ENCODE measurements at places on chromosomes 7 and 10.

DNA sequence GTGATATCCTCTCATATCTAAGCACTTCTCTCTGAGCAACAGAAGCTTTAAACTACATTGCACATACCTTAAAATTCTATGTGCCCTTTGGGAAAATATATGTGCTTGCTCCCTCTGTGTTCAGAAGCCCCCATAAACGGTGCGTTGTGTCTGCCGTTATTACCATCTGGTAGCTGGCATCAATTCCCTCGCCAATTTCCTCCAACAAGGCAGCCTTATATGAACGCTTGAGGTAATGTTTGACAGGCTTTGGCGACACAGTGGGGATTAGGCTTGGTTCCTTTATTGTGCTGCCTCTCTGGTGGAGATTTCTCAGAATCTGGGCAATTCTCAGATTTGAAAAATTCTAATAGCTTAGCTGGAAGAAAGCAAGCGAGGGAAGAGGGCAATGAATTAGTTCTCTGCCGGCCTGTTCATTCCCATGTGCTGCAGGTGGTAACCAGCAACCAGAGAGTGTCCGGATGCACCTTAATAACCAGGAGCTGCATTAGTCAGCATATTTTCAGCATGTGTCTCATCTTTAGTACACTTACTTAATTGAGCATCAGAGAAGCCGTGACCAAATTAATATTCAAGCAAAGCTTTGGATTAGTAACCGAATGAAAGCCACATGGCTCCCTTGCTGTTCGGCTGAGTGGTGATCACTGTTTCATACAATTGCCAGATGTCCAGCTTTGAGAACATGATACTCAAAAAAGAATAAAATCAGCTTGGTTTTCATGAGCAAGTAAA is 7.3 kb upstream of the PPP1R17 start:
- DNase-seq, result no peak

- peak; percentile 32 for DNase-seq
Observed at GRCh38 chr10:70162892-70163201, 7.5 kb downstream of the SAR1A start.

DNA sequence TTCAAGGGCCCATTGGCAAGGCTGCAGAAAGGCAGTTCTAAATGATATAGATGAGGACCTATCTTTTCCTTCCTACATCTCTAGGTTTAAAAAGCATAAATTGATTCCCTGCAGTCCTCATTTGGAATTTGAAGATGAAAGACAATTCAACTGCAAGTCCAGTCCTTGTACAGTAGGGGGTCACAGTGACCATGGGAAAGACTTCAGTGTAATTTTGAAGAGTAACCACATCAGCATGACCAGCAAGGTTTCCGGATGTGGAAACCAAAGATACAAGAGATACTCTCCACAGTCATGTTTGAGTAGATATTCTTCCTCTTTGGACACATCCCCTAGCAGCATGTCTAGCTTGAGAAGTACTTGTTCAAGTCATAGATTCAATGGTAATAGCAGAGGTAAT is 539.3 kb upstream of the TEX47 start:
- no peak for DNase-seq

DNA sequence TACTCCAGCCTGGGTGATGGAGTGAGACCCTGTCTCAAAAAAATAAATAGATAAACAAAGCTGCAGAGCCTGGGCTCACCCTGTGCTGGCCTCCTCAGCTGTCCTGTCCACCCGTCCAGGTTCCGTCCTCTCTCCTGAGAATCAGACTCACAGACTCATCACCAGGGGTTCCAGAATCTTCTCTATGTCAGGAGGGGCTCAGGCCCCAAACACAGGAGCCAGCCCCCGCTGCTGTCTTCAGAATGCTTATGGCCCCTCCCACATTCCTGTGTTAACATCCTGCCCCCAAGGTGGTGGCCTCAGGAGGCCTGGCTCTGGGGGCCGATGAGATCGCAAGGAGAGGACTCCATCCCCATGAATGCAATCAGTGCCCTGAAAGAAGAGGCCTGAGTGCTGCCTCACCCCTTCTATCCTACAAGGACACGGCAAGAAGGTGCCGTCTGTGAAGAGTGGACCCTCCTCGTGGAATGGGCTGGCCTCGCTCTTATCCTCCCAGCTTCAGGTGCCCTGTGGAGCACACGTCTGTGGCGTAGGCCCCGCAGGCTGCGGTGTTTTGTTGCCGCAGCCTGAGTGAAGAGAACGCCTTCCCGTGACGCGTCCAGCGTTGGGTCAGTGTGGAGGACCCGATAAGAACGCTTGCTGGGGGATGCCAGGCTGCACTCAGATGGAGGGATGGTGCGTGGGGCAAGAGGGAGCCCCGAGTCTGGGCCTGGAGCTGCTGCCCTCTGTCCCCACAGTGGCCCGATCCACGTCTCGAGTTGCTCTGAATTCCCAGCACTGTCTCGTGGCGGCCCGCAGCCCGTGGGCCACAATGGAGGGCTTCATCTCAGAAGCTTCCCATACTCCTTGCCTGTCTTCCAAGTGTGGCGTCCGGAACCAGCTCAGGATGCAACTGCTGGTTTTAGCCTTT is 77.1 kb downstream of the INPP5A start:
- no peak for DNase-seq

DNA sequence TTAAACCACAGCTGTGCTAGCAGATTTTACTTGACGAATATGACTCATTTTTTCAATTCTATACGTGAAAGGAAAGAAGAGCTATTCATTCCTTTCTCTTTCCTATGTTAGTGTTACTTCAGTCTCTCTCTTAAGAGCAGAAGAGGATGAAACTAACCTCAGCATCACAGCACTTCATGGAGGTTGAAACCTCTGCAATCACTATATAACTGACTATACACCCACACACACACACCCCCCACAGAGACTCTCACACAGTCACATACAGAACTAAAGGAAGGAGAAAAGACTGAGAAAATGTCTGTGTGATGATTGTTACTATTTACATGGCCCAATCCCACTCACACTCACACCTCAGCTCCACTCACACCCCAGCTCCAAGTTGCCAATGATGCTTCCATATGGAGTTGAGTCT is 104.2 kb downstream of the KIF20B start:
- DNase-seq, result no peak

- no peak for DNase-seq
Observed at GRCh38 chr10:44201656-44202055, 183.2 kb downstream of the CXCL12 start.

DNA sequence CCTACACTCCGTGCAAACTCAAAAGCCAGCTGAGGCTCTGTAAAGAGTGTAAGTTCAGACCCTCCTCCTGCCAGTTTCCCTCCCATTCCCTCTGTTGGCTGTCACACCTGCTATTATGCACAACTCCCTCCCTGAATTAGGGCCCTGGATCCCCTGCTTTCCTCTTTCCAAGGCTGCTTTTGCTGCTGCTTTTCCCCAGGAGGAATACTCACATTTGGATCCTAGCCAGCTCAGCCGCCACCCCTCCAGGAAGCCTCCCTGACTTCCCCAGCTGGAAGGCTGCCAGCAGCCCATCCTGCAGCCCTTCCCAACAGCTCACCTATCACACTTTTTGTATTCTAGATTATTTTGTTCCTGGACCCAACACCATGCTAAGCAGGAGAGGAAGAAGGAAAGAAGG is 40.9 kb upstream of the WDR11 start:
- DNase-seq, result no peak

GRCh38 chr10:76766682-76767081 is 870.9 kb downstream of the KCNMA1 start:
- DNase-seq, result no peak

DNA sequence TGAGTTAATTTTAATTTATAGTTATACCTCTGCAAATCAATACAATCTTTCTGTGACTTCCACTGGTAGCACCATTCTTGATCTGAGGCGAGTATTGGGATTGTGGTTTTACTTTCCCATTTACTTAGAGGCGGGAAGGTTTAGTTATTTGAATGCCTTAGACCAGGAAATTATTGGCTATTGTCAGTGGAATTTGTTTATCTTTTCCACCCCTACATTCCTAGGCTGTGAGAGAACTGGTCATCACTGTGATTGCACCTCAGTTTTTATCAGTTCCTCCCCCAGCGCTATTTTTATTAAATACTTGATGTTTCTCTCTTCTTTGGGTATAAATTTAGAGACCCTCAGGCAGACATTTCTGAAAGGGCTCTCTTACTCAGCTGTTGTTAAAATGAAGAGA is 29.9 kb downstream of the CDK14 start:
- DNase-seq, result no peak

DNA sequence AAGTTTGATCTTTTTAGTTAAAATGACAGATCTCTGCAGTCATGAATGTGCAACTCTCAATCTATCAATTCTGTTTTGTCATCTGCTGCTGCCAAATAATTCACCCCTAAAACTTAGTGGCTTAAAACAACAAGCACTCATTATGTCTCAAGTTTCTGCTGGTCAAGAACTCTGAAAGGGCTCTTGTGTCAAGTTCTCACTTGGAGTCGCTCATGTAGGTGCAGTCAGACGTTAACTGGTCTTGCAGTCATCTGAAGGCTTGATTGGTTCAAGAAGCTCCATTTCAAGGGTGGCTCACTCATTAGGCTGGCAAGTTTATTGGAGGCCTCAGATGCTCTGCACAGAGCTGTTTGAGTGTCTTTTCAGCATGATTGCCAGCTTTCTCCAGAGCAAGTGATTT is 28.5 kb upstream of the LRRC72 start:
- DNase-seq, result no peak

- no peak for DNase-seq
Observed at GRCh38 chr10:3896161-3896560, 111.2 kb upstream of the KLF6 start.

- no peak for DNase-seq
Observed at GRCh38 chr7:153943861-153944260, 108.3 kb upstream of the DPP6 start.

GRCh38 chr7:129257168-129257567 is 32.3 kb downstream of the AHCYL2 start:
- no peak for DNase-seq

GRCh38 chr10:102401735-102402511 is 6.4 kb downstream of the NFKB2 start:
- DNase-seq, result no peak

GRCh38 chr7:12770227-12770975 is 83.0 kb downstream of the ARL4A start:
- no peak for DNase-seq

DNA sequence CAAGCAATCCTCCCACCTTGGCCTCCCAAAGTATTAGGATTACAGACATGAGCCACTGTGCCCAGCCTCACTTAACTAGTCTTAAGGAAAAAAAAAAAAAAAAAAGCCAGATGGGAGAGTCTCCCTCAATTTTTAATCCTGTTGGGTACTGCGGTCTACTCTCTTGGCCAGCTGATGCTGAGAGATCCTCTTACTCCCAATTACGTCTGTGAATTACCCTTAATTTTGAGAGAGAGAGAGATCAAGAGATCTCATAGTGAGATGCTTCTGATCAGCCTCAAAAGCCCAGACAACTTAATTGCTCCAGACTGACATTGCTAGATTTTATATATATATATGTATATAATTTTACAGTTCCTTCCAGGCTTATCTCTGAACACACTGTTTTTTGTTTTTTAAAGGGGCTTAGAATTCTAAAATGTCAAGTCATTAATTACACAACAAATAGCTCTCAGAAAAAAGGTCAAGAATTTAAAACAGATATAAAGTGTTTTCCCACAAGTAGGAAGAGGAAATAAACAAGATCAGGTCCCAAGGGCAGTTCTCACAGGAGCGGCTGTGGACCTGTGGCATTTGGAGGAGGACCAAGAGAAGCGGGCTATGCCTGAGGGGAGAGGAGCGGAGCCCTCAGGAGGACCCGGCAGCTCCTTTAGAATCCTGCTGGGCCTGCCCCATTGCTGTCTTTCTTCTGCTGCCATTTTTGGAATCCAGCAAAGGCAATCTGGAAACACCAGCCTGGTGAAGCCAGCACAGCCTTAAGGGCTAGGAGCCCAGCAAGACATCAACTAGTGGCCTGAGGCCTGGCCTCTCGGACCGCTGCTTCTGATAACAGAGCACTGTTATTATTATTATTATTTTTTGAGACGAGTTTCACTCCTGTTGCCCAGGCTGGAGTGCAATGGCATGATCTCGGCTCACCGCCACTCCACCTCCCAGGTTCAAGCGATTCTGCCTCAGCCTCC is 30.1 kb downstream of the DENND2A start:
- no peak for DNase-seq

DNA sequence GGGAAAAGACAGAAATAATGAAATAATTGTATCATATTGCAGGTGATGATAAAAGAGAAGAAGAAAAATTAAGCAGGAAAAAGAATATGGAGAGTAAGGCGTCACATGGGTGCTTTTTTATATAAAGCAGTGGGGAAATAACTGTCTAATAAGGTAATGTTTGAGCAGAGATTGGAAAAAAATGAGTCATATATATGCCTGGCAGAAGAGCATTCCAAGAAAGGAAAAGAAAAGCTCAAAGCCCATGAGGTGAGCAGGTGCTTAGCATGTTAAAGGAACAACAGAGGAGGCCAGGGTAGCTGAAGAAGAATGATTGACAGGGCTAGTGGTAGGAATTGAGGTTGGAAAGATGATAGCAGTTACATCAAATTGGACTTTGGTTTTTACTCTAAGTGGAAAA is 739.5 kb downstream of the SORCS1 start:
- no peak for DNase-seq

DNA sequence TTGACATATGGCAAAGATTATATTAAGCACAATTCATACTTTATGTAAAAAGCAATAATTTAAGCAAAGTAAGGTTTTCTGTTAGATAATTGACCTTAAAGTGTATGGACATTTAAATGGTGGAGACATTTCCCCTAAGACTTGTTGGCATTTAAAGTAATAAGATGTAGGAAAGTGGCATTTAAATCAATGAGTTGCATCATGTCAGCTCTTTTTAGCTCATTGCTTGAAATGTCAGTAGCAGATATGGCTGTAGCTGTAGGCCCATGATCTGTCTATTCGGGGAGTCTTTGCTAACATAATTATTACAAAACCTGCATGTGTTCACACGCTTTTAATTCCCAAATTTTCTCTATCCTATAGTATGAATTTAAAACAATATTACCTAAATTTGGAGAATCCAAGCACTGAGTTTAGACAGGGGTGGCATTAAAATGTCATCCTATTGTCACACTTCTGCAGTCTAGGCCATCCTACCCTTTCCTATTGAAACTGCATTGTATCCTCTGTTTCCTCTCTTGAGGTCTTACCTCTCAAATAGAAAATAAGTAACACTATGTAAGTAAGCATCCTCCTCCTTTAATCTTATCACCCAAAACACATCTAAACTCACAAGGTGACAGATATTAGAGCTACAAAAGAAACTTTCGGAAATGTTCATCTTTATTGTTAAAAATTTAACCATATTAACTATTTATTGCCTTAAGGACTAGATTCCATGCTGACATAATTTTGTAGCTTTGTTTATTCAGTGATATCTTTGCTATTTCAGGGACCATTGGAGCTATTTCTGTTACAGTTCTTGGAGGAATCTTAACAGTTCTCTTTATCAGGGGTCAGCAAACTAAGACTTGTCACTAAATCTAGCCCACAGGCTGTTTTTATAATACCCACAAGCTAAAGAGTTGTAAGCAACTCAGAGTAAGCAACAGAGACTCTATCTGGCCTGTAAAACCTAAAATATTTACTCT is 91.2 kb downstream of the LCOR start:
- no peak for DNase-seq

- no peak for DNase-seq
Observed at GRCh38 chr7:90239625-90240228, 5.2 kb upstream of the CFAP69 start.
